ENCODE measurements at places on chromosomes 3 and 15.

DNA sequence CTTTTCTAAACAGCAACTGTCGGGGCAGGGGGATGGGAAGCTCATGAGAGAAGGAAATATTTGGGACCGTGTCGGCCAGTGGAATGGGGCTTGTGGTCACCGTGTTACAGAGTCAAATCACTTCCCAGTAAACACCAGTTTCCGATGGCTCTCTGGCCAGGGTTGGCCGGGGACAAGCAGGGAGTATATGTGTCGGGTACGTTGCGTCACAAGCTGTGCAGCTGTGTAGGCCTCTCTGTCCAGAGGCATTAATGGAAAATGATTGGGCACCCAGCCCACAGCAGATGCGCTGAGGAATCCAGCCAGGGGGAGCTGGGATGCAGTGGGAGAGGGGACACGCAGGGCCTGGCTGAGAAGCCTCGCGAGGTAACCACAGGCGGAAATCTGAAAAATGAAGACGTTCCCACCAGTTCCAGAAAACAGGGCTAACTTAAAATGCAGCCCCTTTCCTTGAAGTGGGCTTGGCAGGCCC, 15.8 kb upstream of the ALDH1A3 start:
- no peak for DNase-seq

DNA sequence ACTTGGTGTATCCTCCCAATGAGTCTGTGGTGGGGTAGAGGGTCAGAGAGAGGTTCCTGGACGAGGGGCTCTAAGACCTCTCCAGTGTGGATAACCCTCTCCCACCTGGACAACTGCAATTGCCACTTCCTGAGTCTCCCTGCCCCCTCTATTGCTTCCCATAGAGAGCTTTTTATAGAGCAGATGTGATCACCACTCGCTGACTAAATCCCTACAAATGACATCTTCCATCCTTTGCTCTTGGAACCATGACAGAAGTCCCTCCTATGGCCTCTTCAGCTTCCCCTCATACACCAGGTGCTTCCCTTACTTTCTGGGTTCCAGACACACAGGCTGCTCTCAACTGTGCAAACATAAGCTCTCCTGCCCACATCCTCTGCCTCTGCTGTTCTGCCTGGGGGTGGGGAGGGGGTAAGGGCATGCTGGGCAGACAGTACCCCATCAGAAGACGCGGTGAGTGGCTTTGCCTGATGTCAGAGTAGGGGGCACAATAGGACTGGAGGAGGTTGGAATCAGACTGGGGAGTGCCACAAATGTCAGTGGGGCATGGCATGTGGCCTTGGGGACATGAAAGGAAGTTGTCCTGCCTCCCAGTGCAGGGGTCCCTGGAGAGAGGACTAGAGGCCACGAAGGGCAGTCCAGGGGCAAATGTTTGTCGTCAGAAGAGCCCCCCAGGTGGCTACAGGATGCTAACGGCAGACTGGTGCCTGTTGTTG, 15.2 kb downstream of the ITIH3 start:
- no peak for DNase-seq

DNA sequence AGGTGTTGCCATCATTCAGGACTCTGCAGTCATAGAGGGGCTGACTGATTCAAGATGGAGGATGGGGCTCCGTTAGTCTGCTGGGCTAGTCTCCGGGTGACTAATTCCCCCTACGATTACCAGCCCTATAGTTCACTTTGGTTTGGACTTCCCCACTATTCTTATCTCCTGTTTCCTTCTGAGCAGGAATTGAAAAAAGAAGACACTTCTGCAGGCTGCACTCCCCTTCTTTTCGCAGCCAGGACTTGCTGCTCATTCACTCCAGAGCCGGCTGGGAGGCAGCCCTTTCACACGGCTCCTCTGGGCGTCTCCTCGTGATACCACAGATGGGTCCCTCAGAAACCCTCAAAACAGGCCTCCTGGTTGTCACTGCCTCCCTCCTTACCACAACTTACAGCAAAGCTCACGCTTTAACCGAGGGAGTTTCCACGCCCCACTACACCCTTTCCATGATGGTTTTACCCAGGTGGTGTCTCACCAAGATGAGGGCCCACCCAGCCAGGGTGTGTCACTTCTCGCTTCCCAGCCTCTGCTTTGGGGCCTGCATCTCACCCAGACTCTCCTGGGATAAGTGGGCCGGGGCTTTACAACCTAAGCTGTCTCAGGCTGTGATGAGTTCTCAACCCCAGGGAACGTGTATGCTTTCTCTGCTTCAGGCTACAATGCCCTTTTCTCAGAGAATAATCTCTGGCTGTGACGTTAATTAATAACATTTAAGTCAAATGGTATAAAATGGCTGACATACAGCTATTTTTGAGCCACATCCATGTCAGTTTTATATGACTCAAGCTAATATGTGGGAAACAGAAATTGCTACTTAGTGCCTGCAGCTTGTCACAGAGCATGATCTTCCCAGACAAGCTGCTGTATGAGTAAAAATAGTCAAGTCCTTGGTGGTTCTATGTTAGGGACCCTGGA, 11.9 kb downstream of the CX3CR1 start:
- no peak for DNase-seq

DNA sequence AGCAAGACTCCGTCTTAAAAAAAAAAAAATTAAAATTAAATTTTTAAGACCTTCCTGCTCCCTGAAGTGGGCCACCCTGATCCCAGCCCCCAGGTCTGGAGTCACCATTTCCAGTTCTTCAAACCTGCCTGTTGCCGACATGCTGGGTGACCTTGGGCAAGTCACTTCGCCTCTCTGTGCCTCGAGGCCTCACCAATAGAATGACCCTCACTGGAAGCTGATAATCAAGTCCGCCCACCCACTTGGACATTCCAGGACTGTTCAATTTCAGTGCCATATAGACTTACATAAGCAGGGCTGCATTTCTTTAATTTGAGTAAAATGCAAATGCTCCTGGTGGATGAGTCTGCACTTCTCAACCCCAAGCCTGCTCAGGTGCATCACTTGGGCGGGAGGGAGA, 39.3 kb upstream of the FURIN start:
- DNase-seq, result no peak

GRCh38 chr15:71245588-71245987, 130.3 kb downstream of the THSD4 start:
- no peak for DNase-seq

DNA sequence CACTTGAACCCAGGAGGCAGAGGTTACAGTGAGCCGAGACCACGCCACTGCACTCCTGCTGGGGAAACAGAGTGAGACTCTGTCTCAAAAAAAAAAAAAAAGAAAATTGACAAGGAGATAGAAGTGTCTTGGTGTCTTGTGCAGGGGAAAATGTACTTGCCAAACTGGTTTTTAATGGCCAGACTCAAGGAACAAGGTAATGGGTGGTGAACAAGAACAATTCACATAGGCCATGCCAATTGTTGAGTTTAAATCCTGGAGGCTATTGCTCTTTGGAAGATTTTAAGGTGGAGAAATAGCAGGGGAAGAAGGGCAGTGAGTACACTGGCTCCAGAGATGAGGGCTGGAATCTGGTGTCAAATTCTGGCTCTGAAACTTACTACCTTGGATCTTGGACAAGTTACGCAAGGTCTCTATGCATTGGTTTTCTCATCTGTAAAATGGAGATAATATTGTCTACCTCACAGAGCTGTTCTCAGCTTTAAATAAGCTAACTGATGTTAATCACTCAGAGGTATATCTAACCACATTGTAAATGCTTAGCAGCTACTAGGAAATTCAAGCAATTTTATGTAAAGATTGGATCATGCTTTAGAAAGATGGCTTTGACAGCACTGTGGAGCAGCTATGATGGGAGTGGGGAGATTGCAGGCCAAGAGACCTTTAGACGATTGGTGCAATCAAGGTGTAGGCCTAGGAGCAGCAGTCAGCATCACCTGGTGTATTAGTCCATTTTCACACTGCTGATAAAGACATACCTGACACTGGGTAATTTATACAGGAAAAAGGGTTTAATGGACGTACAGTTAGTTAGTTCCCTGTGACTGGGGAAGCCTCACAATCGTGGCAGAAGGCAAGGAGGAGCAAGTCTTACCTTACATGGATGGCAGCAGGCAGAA, 78.3 kb downstream of the B3GALNT1 start:
- DNase-seq, result no peak
